Right cardiac atrium (tissue), 5 donors: ENCODE measurements at places on chromosomes 16 and 17. TPM values are rescaled to one million over a fixed set of nuclear protein-coding genes. Genes with fewer than 3 reads are reported as not detected.
A peak's percentile ranks its signal among the peaks of the same experiment; 100 is the strongest.

- DNase-seq, result no peak
These were observed 4.6 kb downstream of the CNGB1 start for GRCh38 chr16:57966204-57966771.

DNA sequence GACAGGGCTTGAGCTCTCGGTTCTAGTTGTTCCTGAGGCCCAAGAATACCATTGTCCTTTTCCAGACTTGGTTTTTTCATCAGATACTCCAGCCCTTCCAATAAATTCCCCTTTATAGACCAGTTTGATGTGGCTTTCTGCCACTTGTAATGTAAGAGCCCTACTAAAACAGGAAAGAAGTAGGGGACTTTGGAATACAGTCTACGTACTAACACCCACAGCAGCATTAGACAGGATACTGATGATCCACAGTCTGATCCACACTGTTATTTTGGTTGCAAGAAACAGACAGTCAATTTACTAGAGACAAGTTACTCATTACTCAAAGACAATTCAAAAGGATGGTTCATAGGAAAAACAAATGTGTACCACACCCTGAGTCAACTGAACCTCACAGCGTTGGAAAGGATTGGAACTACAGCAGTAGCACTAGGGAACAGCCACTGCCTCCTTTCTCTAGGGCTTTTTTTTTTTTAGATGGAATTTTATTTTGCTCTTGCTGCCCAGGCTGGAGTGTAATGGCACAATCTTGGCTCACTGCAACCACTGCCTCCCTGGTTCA, 45.9 kb upstream of the MED13 start:
- DNase-seq, result no peak

DNA sequence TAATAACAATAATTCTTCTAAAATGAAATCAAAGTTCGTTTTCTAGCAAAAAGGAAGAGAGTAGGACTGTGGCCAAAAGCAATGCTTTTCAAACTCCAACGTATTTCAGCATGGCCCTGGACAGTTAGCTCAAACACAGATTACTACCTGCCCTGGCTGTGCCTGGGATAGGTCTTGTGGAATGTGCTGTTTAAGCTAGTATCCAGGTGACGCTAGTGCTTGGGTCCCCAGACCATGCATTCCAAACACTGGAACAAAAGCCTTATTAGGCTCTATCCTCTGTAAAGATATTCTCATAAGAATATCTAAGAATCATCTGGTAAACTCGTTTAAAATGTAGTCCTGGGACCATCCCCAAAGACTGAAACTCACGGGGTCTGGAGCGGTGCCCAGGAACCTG, 52.6 kb upstream of the MEAK7 start:
- DNase-seq, result no peak

- no peak for DNase-seq
These were observed 57.2 kb upstream of the GSE1 start for GRCh38 chr16:85555719-85556455.

- peak; percentile 2 for DNase-seq
These were observed 890 bp upstream of the CLDN7 start for GRCh38 chr17:7262935-7263800.

DNA sequence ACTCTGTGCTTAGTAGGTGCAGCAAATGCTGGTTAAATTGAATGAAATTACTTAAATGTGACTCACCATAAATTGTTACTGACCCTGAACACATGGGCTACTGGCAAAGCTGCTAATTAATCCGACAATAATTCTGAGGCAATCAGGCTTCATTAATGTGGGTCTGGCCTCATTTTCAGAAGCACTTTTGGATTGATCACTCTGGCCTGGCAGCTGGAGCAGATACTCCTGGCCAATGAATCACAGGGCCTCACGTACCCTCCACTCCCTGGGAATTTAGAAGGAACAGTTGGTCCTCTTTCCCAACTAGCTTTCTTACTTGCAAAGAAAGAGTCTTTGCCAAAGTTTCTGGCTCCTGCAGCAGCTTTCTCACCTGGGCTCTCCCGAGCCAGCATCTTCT, 162.0 kb upstream of the ZKSCAN2 start:
- no peak for DNase-seq

GRCh38 chr16:88315543-88316105, 67.1 kb upstream of the ZNF469 start:
- DNase-seq, result peak; percentile 79

DNA sequence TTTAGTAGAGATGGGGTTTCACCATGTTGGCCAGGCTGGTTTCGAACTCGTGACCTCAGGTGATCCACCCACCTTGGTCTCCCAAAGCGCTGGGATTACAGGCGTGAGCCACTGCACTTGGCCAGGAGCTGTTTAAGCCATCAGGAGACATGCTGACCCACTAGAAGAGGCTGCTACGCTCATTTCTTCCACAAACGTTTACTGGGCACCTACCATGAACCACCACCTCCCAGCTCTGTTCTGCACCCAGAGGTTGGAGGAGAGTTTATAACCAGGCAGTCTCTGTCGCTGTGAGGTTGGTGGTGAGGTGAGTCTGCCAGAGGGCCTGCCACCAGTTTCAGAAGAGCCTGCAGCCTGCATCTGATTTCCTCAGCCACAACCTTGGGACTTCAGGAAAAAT, 51.8 kb downstream of the SF3B3 start:
- no peak for DNase-seq

- peak; percentile 67 for DNase-seq
These were observed 324.7 kb downstream of the SEC14L1 start for GRCh38 chr17:77465358-77466041.

DNA sequence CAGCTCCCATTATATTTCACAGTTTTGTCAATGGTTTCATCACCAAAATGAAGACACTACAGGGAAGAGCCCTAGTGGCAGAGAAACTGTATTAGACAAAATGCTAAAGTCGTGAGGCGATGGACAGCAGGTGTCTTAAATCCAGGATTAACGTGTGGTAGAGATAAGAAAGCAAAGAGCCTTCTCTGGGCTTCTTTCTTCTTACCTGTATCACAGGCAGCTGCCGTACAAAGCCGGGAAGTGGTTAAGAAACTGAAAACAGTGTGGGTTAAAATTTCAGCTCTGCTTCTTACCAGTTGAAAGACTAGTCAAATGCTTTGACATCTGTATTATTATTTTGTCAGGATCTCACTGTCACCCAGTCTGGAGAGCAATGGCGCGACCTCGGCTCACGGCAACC, 98.2 kb upstream of the NUDT7 start:
- DNase-seq, result no peak

- peak; percentile 68 for DNase-seq
These were observed 516 bp downstream of the SLC16A6 start for GRCh38 chr17:68290268-68290954.

- no peak for DNase-seq
These were observed 10.0 kb upstream of the NOS2 start for GRCh38 chr17:27810211-27810901.

GRCh38 chr16:89898201-89898967, 20.3 kb upstream of the MC1R start:
- DNase-seq, result no peak

- no peak for DNase-seq
These were observed 92.3 kb downstream of the VPS53 start for GRCh38 chr17:622356-622755.

GRCh38 chr16:89300311-89300975, 82.9 kb downstream of the ZNF778 start:
- DNase-seq, result peak; percentile 75

DNA sequence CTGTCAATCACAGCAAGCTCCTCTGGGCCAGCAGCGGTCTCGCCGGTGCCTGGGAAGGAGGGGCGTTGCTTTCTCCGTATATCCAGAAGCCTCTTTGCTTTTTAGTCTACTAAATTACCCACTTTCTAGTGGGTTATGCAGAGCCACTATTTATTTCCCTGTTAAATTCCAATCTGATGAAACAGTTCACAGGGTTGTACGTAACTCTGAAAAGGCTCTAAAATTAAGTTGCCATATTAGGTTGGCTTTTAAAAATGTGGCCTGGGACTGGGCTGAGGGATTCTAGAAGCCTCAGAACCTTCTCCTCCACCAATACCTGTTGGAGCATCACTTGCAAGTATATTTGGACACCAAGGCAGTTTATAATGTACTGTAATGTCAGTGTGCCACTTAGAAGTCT, 27.2 kb downstream of the MARCHF10 start:
- DNase-seq, result no peak

The KCNH4 gene
- polyA plus RNA-seq, result 0.14 TPM

The HSD11B2 gene
- polyA plus RNA-seq, result 0.38 TPM

The SLC7A5 gene
- polyA plus RNA-seq, result 11.6 TPM

The CYBA gene
- polyA plus RNA-seq, result 84.2 TPM

The NTN1 gene
- 90.5 TPM for polyA plus RNA-seq

The MT2A gene
- polyA plus RNA-seq, result 140 TPM

The APOBR gene
- 0.68 TPM for polyA plus RNA-seq
